ENCODE measurements at places on chromosomes 1 and 21. TPM values are rescaled to one million over a fixed set of nuclear protein-coding genes. Genes with fewer than 3 reads are reported as not detected.
A peak's percentile ranks its signal among the peaks of the same experiment; 100 is the strongest.

YBX1 gene
- total RNA-seq: 965 TPM

DNAH14 gene
- total RNA-seq: not detected

RHCE gene
- total RNA-seq: not detected

ANKRD34A gene
- total RNA-seq: 4.8 TPM

- no peak for DNase-seq
These were observed 2.7 kb downstream of the PPFIA4 start for GRCh38 chr1:203028784-203029553.

DNA sequence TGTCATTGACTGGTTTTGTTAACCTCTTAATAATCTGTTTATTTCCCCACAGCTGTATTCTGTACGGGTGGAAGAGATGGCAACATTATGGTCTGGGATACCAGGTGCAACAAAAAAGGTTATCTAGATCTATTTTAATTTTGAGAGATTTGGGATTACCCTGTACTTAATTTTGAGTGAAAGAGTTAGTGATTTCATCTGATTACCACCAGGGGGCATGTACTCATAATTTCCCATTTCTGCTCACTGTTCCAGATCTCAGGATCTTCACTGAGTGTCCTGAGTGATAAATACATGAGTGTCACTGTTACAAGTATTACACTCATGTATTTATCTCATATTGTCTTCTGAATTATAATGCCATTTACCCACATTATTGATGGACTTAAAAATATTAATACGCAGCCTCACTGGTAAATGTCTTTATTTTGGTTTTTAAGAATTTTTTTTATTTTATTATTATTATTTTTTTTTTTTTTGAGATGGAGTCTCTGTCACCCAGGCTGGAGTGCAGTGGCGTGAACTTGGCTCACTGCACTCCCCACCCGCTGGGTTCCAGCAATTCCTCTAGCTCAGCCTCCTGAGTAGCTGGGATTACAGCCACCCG, 27.4 kb downstream of the DTL start:
- DNase-seq: peak; percentile 60

GRCh38 chr1:150022357-150022756, 11.8 kb upstream of the OTUD7B start:
- no peak for DNase-seq

All from OCI-LY7 (cell line).